IMR-90 (cell line): ENCODE measurements at places on chromosomes 11 and 22. TPM values are rescaled to one million over a fixed set of nuclear protein-coding genes. Genes with fewer than 3 reads are reported as not detected.

- DNase-seq, result peak; percentile 94
These were observed 1.7 kb downstream of the YAP1 start for GRCh38 chr11:102111787-102112508.

DNA sequence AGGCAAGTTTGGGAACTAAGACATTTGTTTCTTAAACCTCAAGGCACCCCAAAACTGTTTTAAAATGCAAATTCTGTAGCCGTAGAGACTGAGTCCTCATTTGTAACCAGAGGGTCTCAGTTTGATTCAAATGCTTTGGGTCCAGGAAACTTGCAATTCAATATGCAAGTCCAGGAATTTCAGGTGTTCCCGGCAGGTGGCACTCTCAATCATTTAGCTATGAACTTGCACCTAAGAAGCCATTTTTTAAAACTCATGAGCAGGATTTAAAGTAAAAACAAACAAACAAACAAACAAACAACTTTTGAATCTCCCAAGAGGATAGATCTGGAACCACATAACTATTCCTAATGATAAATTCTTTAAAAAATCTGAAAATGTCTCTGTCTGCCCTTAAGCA, 8.7 kb upstream of the ABTB2 start:
- no peak for DNase-seq

- no peak for DNase-seq
These were observed 101.0 kb upstream of the CHRM4 start for GRCh38 chr11:46492532-46492931.

Gene HOATZ
- not detected in 2 replicates for total RNA-seq
